ENCODE measurements at places on chromosomes 4 and X.

- DNase-seq: no peak
Observed at GRCh38 chrX:16518131-16518530, 131.8 kb upstream of the S100G start.

GRCh38 chr4:67725132-67725531 lies 24.2 kb upstream of the UBA6 start:
- no peak for DNase-seq

DNA sequence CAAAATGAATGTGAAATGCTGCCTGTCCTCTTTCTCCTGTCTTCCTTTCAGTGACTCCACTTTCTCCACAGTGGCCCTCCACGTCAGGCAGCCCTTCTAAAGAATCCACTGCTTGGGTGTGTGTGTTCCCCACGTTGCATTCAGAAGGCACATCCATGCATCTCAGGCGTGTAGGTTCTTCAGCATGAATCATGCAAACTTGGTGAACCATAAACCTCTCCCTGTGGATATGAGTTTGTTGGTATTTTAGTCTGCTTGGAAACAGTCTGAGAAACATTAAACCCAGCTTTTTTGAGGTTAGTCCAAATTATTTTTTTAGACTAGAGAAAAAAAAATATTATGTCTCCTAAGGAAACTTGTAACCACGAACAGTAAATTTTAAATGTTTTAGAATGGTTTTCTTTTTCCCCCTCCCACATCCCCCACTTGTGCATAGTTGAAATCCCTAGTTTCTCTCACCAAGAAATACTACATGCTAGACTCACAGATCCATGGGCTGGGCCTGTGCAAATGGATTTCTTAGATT lies 251.6 kb downstream of the CBR4 start:
- no peak for DNase-seq

DNA sequence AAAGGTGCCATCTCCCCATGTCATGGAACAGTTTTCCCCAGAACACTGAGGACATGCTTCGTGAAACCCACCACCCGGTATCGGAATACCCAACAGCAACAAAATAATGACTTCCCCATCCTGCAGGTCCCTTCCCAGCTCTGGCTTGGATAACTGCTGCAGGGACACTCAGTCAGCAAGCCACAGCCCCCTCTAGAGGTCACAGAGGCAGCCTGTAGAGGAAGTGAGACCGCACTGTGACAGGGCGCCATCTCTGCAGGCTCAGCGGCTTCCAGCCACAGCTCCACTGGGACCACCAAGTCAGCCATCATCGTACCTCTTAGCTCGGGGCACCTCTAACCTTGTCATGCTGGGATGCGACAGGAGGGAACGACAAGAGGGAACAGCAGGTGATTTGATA lies 315.9 kb downstream of the LDB2 start:
- peak; percentile 47 for DNase-seq

DNA sequence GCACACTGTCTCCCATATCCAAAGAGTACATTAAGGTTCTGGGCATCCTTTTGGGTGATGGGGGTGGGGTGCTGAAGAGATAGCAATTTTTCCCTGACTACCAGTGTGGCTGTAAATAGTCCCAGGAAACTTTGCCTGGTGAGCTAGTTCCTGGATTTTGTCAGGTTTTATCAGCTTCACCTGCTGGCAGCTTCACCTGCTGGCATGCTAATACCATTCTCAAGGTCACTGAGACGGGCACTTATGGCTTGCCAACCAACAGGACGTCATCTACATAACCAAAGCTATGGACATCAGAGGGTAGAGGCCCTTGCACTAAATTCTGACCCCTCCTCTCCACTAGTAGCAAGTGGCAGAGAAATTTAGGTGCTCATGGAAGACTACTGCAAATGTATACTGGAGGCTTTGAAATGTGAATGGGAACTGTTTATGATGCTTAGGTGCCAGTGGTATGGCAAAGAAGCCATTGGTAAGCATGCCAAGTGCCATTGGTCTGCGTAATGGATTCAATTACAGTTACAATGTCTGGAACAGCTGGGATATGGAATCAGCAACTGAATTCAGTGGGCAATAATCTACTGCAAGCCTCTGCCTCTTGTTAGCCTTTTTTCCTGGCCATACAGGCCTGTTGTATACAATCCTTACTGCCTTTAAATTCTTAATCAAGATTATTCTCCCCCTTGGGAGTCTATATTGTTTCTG lies 71.6 kb upstream of the SH3RF1 start:
- no peak for DNase-seq

DNA sequence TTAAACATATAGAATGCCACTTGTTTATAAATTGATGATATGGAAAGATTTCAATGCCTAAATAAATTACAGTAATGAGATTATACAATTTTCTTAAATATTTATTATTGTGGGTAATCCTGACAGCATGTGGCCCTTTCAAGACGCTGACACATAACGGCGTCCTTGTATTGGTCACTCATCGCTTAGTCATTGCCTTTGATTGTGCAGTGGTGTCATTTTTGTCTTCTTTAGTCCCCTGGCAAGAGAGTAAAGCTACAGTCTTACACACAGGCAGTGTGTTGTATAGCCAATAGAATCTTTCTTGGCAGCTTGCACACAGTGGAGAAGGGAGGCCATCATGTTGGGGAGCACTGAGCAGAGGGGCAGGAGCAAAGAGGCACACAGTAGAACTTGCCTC lies 361.8 kb upstream of the GALNT7 start:
- no peak for DNase-seq

DNA sequence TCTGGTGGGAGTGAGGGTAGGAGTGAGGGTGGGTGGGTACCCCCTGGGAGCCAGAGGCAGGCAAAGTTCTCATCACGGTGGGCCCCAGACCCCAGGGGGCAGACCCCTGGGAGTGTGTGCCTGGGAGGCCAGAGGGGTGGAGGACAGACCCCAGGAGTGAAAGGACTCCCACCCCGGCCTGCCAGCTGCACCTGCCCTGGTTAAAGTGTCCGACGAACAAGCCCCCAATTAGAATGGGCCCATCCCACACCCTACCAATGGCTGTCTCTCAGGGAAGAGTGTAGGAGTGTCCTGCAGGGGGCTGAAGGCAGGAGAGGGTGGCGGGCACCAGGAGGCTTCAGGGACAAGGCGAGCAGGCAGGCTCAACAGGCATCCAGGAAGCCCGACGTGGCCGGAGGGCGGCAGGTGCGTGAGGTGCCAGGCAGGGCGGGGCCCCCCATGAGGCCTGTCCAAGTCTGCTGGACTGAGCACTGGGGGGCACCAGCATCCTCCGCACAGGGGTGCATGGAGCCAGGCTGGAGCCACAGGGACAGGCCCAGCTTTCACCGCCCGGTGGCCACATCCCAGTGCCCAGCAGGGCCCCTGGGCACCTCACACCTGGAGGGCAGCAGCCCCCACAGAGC lies 8.7 kb downstream of the PDE6B start:
- no peak for DNase-seq

DNA sequence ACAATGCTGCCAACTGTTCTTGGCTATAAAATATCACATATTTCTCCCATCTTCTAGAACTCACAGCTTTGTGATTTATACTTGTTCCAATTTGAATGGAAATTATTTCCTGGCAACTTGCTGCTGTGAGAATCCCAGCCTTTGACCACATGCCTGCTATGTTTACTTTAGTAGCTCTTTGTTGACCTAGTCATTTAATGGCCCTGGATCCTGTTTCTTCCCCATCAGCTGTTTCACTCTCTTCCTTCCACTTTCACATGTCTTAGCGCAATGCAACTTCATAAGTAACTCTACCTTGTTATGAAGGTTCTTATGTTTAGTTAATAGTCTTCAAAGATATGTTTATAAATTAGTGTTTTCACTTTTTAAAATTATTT lies 1973.6 kb upstream of the AGA start:
- DNase-seq: no peak

DNA sequence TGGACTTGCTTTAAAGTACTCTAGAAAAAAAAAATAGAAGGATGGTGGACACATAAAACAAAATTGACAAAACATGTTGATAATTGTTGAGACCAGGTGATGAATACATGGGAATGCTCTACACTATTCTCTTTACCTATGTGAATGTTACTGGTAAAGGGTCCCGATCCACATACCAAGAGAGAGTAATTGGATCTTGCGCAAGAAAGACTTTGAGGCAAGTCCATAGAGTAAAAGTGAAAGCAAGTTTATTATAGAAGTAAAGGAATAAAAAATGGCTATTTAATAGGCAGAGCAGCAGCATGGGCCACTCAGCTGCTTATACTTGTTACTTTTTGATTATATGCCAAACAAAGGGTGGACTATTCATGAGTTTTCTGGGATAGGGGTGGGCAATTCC lies 34.0 kb upstream of the PRR32 start:
- no peak for DNase-seq

DNA sequence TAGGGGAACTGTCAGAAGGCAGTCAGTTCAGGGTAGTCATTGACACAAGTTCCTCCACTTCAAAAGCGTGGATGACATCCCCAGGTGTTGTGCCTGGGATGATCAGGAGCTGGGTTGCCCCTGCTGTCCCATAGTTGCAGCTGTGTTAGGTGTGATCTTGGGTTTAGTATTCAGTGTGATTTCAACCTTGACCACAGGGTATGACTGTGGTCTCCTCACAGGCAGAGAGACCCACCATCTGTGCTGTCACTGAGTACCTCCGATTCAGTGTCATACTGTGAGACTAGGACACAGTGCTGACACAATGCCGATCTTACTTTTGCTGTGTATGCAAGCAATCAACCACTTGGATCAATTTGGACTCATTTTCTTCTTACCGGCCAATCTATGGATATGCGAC lies 25.2 kb downstream of the FOXR2 start:
- no peak for DNase-seq

- no peak for DNase-seq
Observed at GRCh38 chrX:120350450-120351138, 11.3 kb upstream of the ATP1B4 start.

DNA sequence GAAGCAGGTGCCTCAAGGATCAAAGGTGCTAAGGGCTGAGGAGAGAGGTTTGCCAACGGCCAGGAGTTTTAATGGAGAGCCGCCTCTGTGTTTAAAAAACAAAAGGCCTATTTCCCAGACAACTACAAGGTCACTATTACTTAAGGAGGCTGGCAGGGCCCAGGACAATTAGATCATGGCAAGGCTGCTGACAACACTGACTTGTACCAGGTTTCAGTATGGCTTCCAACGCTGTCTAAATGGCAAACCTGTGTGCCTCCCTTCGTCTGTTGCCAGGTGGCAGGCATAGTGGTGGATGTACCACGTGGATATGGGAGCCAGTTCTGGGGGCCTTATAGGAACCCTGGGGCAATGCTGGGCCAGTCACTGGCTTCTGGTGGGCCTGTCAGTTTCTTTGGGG lies 41.0 kb downstream of the NSG1 start:
- no peak for DNase-seq

- no peak for DNase-seq
Observed at GRCh38 chrX:74179071-74179470, 124.9 kb upstream of the ZCCHC13 start.

DNA sequence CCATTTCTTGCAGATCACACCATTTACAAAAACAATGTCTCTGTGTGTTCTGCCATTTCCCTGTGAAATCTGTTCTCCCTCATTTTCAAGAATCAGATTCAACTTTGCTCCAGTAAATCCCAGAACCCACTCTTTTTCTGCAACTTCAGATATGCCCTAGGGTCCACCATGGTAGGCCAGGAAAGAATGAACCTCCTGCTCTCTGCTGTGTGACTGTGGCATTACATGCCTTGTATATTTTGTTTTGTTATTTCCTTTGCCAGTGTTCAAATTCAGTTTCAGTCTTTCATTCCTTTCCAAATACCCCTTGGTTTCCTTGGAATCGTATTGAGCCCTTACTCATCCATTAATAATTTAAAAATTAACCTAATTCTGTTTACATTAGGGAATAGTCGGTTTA lies 290.2 kb upstream of the VCX start:
- no peak for DNase-seq

DNA sequence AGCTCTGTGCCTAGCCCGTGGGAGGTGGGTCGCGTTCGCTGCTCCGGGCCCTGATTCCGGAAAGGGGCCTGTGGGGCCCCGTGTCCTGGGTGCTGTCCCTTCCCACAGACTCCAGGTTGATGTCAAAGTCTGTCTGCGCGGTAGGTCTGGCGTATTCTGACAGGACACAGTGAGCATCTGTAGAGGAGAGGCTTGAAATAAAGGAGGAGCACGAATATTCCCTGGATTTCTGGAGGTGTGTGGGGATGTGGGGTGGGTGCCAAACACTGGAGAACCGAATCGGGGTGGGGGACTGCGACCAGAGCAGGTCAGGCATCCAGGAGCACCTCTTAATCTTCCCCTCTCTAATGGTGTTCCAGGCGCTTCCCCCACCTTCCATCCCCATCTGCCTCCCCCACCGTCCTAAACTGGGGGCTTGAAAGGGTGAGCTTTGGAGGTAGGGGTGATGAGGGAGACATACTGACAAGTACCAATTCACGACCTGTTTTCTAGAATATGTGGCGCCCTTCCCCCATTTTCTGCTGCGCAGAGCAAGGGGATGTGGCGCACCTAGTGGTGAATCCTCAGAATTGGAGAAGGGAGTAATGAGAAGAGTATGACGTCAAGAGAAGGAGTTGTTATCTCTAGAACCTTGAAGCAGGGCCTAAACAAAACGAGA lies 877 bp downstream of the GPRASP1 start:
- DNase-seq: no peak

DNA sequence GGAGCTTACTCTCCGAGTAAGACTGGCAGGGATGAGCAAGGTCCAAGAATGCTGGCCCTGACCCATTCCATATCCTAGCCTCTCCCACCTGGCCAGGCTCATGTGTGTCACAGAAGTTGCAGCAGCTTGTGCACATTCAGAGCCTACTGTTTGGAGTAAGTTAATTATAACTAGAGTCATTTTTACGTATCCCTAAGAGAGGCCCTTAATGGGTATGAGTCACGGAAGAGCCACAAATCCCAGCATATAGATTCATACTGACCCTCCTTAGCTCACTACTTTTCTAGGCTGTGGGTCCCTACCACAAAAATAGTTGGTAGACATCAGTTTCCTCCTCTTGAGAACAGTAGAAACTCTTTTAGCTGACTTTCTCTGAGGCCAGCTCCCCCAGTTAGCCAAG lies 118.3 kb upstream of the FRG1 start:
- no peak for DNase-seq

DNA sequence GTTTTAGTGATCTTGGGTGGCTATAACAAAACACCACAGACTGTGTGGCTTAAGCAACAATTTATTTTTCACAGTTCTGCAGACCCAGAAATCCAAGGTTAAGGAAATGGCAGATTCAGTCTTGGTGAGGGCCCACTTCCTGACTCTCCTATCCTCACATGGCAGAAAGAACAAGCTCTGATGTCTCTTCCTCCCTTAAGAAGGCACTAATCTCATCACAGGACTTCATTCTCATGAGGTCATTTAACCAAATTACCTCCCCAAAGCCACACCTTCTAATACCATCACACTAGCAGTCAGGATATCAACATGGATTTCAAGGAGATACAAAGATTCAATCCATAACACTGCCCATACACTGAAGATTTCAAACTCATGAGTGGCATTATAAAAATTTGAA lies 350.3 kb downstream of the GRID2 start:
- no peak for DNase-seq

DNA sequence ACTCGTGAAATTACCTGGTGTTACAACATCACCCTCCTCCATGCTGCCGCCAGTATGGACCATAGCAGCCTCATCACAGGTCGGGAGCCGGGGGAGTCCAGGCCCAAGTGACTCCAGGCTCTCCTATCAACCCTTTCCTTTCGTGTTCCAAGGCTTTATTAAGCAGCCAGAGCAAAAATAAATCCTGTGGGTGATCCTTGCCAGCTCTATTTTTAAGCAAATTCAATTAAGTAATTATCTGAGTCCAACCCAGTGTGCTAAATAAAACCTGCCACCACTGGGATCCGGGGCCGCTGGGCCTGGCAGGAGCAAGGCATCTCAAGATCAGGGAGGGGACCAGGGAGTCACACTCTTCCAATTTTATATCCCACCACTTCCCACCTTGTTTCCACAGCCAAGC lies 80.7 kb upstream of the PRPS1 start:
- DNase-seq: no peak

- no peak for DNase-seq
Observed at GRCh38 chr4:2411786-2412510, 6.5 kb downstream of the ZFYVE28 start.

Measured in K562 (cell line).